Lung (tissue), 17 donors: ENCODE measurements at places on chromosomes 4 and X. TPM values are rescaled to one million over a fixed set of nuclear protein-coding genes. Genes with fewer than 3 reads are reported as not detected.
A peak's percentile ranks its signal among the peaks of the same experiment; 100 is the strongest.

DNA sequence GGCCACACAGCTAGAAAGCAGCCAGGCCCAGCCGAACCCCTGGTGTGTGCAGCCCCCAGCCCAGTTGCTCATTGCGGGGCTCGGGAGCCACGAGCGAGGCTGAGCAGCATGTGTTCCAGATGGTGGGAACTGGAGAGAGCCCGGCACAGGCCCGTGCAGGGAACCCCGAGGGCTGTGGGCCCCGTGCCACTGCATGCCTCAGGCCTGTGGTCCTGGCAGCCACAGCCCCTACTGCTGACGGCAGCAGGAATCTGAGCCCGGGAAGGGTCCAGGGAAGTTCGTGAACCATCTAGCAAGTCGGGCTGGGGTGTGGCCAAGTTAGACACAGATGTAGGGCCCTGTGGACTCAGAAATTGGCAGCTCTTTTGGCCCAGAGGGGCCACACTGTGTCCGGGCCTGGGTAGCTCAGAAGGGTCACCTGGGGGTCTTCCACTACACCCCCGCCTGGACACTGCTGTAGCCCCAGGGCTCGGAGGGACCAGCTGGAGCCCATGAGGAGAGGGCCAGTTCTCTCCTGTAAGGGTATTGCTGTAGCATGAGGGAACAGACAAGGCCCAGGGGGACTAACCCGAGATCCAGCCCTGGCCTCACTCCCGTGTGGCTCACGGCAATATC lies 12.1 kb downstream of the HTRA3 start:
- peak; percentile 83 for DNase-seq

DNA sequence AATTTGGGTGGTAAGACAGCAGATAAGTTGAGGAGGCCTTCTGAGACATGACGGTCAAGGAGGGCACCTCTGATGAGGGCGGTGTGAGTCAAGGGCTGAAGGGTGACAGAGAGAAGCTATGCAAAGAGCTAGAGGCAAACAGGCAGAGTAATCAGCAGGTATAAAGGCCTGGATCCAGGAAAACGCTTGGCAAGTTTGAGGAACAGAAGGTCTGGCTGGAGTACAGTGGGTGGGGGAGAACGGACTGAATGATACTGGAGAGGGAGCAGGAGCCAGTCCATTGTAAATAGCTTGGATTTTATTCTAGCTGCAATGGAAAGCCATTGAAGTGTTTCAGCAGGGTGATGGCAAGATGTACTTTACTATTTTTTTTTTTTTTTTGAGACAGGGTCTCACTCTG lies 39.3 kb downstream of the RAB33B start:
- DNase-seq: no peak

Gene DIPK2B
- 15.9 TPM for total RNA-seq

DNA sequence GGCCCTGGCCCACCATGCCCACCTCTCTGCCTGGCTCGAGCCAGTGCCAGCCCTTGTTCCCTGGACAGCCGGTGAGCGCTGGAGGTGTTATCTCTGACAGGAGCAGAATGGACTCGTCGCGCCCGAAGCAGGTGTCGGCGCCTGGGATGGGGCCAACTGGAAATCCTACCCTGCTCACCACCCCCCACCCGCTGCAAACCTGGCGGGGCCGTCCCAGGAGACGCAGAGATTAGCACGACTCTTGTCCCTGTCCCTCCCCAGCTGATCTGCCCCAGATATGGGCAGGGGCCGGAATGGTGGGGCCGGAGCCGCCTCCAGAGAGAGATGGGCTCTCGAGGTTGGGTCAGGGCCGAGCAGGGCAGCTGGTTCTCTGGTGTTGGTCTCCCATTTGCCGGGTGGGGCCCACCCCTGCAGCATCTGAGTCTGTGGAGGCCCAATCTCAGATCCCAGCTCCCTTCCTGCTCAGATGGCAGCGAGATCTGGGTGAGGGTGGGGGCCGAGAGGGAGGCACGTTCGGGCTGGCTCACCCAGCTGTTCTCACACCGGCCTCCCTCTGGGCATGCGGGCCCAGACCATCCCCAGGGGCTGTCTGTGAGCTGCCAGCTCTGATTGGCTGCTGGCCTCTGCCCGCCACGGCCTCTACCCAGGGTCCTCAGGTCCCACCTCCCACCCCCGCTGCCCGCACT lies 20.1 kb upstream of the FGFR3 start:
- DNase-seq: no peak
